ENCODE measurements at places on chromosomes 3 and 15.

DNA sequence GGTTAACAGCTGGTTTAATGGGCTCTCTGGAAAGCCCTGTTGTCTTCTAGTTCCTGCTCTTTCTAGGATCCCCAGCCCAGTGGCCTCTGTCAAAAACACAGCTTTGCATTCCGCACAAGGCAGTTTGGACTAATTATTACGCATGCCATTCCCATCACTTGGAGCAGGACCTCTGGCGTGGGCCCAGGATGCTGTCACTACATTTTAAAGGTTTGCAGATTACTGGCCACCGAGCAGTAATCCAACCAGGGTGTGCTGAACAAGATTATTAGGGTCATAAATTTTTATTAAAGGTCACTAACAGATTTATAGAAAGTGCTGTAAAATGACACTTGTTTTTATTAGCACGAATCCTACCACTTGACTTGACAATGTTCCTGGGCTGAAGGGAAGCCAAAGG lies 143.6 kb upstream of the SLC6A11 start:
- no peak for DNase-seq

- DNase-seq = no peak
Observed at GRCh38 chr3:149813367-149814281, 609 bp downstream of the RNF13 start.

DNA sequence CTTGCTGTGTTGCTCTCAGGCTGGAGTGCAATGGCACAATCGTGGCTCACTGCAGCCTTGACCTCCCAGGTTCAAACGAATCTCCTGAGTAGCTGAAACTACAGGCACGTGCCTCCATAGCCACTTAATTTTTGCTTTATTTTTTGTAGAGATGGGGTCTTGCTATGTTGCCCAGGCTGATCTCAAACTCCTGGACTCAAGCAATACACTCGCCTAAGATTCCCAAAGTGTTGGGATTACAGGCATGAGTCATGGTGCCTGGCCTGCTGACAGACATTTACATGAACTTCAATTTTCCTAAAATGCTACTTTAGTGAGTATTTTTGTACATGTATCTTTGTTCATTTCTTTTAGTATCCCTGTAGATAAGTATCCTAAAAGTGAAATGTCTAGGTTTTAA lies 132.3 kb downstream of the SUCLG2 start:
- no peak for DNase-seq

DNA sequence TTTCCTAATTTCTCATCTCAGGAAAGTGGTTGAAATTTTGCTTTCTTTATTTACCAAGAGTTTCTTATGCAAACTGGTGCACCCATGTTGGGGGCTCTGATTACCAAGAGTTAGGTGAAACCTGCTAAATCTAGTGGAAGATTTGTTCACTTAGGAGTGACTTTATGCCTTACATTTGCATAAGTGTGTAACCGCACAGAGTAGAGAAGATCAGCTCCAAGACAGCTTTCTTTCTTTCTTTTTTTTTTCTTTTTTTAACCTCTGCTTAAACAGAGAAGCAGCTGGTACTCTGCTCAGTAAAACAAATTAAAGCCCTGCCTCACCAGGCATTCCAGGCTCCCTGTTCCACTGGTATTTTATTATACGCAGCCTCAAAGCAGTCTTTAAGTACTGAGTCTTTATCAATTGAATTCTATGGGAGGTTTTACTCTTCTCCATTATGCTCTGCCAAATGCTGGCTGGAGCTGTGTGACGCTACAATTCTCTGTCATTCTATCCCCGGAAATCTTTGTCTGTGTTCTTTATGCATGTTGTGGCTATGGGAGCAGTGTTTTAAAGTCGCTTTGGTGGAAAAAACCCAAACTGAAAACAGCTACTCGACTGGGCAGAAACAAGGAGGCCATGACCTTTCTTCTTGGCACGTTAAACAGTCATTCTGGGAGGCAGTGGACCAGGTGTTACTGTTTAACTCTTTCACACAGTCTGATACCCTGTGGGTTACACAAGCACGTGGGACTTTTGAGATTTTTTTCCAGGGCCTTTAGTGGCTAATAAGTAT lies 55.2 kb upstream of the GBE1 start:
- no peak for DNase-seq

GRCh38 chr3:155549087-155549486 lies 195.8 kb downstream of the PLCH1 start:
- DNase-seq = no peak

DNA sequence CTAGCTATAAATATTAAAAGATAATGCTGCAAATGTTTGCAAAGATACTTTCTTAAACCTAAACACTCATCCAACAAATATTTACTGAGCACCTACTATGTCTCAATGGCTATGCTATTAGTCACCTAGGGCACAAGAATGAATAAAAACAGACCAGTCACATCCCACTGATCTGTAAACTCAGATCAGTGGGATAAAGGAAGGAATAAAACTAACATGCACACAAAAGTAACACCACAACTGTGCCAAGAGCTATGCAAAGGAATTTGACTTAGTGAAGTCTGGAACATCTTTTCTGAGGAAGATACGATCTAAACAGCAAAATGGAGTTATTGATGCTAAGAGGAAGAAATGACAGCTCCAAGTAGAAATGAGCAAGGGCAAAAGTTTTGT lies 56.6 kb downstream of the CBLB start:
- no peak for DNase-seq

DNA sequence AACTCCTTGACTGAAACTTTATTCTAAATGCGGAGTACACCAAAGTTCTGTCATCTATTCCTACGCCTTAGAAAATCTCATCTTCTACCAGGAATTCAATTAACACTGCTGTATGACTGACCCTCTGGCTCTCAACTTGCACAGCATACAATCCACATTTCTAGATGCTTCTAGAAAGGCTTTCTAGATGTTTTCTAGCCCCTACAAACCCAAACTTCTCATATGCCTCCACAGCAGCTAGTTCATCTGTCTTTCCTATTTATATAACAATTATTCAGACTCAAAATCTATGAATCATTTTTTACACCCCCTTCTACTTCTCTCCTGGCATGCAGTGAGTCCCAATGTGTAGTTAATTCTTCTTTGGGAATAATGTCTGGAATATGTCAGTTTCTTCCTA lies 13.2 kb downstream of the INO80 start:
- DNase-seq = no peak

GRCh38 chr15:66323312-66323928 lies 30.1 kb downstream of the DIS3L start:
- no peak for DNase-seq

GRCh38 chr3:66442254-66443117 lies 58.3 kb downstream of the LRIG1 start:
- no peak for DNase-seq

- no peak for DNase-seq
Observed at GRCh38 chr15:22808761-22809280, 22.4 kb downstream of the NIPA1 start.

- DNase-seq = no peak
Observed at GRCh38 chr15:41416128-41416741, 660 bp upstream of the RTF1 start.

- no peak for DNase-seq
Observed at GRCh38 chr3:110193074-110193473, 855.7 kb upstream of the DPPA4 start.

DNA sequence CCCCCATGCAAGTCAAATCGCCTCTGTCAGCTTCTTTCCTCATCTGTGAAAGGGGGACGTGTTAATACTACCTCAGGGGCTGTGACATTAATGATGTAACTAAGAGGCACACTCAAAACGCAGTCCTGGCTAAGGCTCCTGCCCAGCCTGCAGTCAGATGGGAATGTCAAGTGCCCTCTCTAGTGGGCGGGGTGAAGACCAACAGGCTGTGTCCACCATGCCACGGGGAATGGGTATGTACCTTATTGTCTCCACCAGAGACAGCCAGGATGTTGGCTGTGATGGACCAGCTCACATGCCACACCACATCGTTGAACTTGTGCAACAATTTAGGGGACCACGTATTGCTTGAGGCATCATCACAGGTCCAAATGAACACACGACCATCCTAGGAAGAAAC lies 11.0 kb upstream of the GHRL start:
- DNase-seq = no peak

GRCh38 chr15:62262305-62262941 lies 97.3 kb upstream of the C2CD4B start:
- DNase-seq = no peak

DNA sequence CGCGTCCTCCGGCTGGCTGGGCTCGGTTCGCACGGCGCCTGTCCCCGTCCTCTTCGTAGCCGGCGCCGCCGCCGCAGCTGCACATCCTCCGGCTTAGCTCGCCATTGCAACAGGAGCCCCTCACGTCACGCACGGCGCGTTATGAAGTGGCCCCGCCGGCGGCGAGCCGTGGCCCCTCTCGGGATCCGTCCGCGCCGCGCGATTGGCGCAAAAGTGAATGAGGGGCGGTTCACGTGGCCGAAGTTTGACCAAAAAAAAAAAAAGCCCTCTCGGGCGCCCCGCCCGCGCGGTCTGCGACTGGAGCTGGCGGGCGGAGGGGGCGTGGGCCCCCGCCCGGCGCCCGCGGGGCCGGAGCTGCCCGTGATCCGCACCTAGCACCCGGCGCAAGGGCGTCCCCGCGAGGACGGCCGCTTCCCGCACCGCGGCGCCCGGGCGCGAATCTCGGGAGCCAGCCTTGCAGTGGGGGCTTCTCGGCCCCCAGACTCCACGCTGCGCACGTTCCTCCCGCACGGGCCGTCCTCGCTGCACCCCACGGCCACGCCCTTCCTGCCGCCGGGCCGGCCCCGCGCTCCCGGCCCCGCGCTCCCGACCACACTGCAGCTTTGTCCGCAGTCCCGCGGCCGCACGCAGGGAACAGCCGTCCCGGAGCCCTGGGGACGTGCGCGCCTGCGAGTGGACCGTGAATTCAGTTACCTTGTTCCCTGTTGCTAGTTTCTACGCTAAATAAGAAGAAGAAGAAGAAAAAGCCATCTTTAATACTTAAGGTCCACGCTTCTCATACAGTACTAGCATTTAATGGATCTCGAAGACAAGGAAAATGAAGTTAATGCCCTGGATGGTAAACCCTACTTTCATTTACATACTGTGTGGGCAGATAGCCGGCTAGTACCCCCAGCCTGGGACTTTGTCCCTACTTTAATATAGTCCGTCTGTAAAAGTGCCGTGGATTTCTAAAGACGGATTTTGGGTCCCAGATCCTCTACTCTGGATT lies at the start of gene CHSY1:
TSS of gene CHSY1 (minus strand) at position 219 of the 991 bp plus-strand sequence. CDS start 592 bp downstream, outside the sequence.
- DNase-seq = peak; percentile 76

GRCh38 chr15:59354417-59355031 lies 18.1 kb downstream of the MYO1E start:
- no peak for DNase-seq

GRCh38 chr3:58203541-58203940 lies 7.2 kb downstream of the DNASE1L3 start:
- DNase-seq = no peak

- no peak for DNase-seq
Observed at GRCh38 chr3:9732740-9733115, 1.2 kb downstream of the BRPF1 start.

DNA sequence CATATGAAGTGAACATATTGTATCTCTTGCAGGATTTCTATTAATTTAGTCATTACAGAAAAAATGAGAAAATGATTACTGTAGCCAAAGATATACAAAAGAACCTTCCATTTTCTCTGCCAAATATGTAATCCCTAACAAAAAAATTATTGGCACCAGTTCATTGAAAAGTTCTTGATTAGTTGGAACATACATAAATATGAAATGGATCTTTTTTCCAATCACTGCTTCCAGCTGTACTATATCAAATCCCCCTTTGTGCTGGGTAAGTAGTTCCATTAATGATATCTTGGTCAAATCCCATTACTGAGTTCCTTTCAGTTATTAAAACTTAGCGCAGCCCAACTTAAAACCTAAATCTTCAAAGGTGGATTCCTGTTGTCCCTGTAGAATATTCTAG lies 263.8 kb downstream of the SLC9A9 start:
- DNase-seq = no peak

DNA sequence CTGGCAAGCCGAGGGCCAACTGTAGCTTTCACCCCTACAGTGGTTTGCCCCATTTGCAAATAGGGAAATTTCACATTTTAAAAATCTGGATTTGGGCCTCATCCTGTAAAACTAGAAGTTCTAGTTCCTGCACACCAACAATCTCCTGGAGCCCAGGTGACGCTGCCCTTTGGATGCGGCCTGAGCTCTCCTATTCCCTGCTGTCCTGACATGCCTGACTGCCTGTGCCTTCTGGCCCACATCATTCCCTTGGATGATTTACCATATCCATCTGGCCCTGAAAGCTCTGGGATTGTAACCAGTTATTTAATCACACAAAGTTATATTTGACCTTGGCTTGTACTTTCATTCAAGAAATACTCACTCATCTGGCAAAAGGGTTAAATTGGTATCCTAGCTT lies 272.3 kb downstream of the ARRDC4 start:
- no peak for DNase-seq

GRCh38 chr3:40456940-40457823 lies at the start of gene RPL14:
Gene RPL14 (plus strand): TSS chr3:40457339. CDS start chr3:40457472, 133 bp downstream.
- DNase-seq = peak; percentile 91

GRCh38 chr3:25938566-25939325 lies 148.9 kb downstream of the OXSM start:
- no peak for DNase-seq

DNA sequence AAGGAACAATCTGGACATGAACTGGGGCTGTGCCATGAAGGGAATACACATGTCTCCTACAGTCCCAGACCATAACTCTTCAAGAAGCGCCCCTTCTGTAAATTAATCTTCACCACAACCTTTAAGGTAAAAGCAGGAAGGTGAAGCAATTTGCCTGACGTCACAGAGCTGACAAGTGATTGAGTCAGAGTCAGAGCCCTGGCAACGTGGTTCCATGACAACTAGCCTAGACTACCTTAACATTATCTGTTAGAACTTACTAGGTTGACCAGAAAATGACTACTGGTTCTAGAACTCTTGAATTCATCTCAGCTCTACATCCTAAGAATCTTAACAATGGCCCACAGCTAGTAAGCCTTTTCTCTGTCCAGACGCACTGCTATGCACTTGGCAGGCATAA lies 124.6 kb downstream of the NTRK3 start:
- no peak for DNase-seq

- DNase-seq = no peak
Observed at GRCh38 chr3:154862265-154862664, 217.9 kb upstream of the MME start.

Measured in T-helper 22 cell (primary cell).